Cardiac muscle cell (in vitro differentiated cells and primary cell): ENCODE measurements at places on chromosomes 13 and 19.

- no peak for DNase-seq
Measured at GRCh38 chr13:39960191-39960590, 304.7 kb downstream of the COG6 start.

- no peak for DNase-seq
Measured at GRCh38 chr13:112510987-112511685, 76.8 kb downstream of the TUBGCP3 start.

- DNase-seq: no peak
Measured at GRCh38 chr13:26509491-26509890, 48.0 kb upstream of the WASF3 start.

- no peak for DNase-seq
Measured at GRCh38 chr19:51001515-51001914, at the start of gene KLK8. KLK8 (minus strand) TSS chr19:51001604; CDS start chr19:51001167, 437 bp downstream.

GRCh38 chr13:51769455-51770127 lies 34.4 kb downstream of the DHRS12 start:
- no peak for DNase-seq

DNA sequence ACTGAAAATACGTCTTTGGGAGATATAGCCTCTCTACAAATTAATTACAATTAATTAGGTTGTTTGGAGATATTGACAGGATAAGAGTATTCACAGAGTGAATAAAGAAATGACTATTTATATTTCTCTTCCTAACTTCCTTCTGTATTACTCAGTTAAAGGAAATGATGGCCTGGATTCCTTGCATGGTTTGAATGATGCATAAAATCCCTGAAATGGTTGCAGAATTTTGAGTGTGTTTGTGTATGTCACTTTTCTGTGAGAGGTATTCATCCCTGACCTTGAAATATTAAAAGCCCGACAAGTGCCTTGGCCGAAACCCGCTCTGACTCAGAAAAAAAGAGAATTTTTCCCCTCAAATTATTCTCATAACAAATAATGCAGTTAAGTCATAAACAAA lies 90.0 kb downstream of the PDS5B start:
- DNase-seq: no peak

DNA sequence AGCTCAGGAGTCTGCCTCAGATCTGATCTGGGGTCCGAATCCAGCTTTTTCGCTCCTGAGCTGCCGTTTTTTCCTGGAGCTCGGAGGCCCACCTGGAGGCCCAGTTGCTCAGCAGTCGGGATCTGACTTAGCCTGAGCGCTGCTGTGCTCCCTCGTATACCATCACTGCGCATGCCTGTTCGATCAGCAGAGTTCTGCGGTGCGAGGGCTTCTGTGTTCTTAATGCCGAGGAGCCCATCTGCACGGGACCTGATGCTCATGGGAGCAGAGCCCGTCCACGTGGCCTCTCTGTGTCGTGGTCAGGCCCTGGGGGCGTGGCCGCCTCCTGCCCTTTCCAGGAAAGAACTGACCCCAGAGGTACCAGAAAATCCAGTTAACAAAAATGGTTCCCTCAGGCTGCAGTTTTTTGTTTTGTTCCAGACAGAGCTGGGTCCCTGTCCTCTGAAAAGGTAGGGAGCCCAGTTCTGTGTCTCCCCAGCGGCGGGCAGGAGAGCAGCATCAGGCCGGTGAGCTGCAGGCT lies 57.4 kb downstream of the MCF2L start:
- no peak for DNase-seq

- no peak for DNase-seq
Measured at GRCh38 chr19:38182536-38183210, 41.3 kb downstream of the DPF1 start.

- DNase-seq: no peak
Measured at GRCh38 chr13:46864941-46865340, 31.9 kb downstream of the HTR2A start.

DNA sequence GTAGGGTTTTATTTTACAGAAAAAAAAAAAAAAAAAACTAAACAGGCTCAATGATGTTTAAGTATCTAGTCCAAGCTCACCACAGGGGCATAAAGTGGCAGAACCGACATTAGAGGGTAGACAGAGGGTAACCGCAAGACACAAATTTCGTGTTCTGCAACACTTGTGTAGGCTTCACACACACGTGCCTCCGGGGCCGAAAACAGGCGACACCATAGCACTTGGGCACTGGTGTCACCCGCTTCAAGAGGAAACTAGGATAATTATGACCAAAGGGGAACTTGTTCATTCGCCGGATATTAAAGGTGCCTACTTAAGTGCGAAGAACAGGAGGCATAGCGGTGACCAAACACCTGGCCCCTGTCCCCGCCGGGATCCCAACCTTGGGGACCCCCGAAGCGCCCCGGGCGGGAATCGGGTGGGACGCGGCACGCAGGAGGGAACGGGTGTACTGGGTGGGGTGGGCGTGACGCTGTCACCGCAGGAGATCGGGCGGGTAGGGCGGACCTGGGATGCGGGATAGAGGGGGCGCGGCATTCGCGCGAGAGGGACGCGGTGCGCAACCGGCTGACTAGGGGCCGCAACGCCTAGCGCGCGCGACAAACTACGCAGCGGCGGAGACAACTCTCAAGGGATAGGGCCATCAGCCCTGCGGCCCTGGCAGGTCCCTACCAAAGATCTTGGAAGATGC lies 558 bp downstream of the MZT1 start:
- peak; percentile 17 for DNase-seq

DNA sequence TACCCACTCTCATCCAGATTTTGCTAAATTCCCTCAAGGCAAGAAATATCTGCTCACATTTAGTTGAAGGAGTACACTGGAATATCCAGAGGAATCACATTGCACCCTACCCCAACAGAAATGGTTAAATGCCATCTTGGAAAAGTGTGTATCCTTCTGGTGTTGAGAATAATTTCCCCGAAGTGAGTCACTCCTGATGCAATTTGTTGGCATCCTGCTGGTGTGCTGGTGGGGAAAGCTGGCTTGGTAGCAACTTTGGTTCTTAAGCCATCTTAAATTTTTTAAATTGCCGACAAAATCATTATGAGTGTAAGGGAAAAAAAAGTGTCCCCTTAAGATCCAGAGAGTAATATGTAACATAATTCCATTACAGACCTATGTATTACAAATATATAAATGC lies 337.3 kb upstream of the DACH1 start:
- no peak for DNase-seq

- no peak for DNase-seq
Measured at GRCh38 chr13:44805585-44805984, 183.7 kb downstream of the NUFIP1 start.

DNA sequence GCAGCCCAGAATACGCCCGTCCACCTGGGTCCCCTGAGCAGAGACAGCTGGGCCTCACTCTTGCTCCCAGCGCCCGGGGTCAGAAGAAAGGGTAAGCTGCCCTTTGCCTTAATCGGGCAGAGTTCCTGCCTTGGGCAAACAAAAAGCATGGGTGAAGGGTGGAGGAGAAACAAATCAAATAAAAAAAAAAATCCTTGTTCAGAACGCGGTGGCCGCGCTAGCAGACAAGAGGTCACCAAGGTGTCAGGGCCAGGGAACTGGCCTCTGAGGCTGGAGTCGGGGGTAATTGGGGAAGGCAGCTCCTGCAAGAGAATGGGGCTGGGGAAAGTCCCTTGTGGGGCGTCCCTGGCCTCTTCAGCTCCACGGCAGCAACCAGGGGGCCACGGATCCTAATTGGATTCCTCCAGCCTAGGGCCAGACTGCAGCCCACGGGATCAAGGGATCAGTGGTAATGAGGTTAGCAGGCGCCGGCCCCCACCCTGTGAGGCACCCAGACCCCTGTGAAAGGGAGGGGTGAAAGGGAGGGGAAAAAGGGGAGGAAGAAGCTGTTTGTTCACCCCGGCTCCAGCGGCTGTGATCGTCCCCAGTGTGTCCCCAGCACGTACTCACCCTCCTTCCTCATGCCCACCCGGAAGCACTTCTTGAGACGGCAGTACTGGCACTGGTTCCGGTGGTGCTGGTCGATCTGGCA lies 5.5 kb downstream of the NR2F6 start:
- DNase-seq: no peak

- no peak for DNase-seq
Measured at GRCh38 chr19:791007-791566, 6.2 kb upstream of the PTBP1 start.

- no peak for DNase-seq
Measured at GRCh38 chr13:112879283-112879833, 89.7 kb upstream of the MCF2L start.

GRCh38 chr19:17341386-17341785 lies 4.0 kb downstream of the GTPBP3 start:
- no peak for DNase-seq

DNA sequence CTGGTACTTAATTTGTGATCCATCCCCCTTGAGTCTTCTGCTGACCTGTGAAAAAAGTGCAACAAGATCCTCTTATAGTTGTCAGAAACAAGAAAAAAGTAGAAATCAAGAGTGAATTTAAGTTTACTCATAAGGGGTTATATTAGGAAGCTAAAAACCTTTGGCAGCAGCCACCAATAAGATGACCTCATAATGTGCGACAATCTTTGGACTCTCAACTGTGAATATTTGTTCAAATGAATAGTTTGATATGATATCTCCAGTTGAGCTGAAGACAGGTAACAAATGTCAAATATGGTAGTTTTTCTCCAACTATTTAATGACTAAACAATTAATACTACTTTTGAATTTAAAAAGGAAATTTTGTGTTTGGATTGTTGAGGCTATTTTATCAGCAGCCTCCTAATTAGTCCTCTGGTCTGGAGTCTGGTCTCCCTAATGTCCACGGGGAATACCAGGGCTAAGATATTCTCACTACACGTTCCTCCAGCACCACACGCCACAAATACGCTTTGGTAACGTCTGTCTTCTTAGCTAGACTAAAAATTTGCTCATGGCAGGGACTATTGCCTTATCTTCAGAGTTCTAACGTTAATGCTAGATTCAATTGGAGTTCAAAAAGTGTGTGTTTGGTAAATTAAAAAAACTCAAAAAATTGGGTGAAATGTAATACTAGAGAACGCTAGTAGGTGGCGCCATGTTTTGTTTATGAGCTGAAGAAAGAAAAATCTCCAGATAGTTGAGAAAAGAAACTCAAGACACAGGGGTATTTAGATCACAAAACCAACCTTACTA lies 51.0 kb upstream of the PDX1 start:
- peak; percentile 6 for DNase-seq

GRCh38 chr13:100988921-100989320 lies 314.3 kb upstream of the TMTC4 start:
- no peak for DNase-seq

DNA sequence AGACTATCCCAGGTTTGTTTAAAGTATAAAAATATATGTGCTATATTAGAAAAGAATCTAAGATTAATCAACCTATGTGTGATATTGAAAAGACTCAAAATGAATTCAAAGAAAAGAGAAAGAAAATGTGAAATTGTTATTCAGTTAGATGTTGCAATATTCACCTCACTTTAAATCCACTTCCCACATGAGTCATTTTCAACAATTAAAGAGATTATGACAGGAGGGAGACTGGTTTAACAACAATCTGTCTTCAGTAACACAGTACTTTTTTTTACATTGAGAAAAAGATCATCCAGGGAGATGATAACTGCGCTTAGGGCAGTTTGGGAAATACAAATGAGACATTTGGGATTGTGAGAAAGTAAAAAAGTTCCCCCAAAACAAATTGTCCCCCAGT lies 1246.2 kb downstream of the SLITRK1 start:
- DNase-seq: peak; percentile 28

- DNase-seq: peak; percentile 67
Measured at GRCh38 chr13:106381091-106381490, 154.4 kb downstream of the EFNB2 start.

GRCh38 chr19:10190026-10190425 lies 4.7 kb downstream of the DNMT1 start:
- no peak for DNase-seq

DNA sequence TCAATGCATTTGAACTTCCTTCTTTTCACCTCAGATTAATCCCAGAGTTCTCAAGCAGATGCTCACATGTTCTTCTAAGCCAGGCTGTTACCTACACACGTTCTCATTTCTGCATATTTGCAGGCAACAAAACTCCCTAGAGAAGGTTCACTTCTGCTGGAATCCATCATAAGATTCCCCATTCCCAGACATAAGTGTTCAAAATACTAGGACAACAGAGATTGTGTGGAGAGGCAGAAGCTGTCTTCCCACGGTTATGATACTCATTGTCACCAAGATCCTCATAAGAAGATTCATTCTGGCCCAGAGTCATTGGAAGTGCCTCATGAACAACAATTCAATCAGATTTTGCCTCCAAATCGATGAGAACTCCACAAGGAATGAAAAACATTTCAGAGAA lies 931.6 kb upstream of the MIR17HG start:
- no peak for DNase-seq

GRCh38 chr19:40683437-40683836 lies 7.0 kb downstream of the NUMBL start:
- no peak for DNase-seq

DNA sequence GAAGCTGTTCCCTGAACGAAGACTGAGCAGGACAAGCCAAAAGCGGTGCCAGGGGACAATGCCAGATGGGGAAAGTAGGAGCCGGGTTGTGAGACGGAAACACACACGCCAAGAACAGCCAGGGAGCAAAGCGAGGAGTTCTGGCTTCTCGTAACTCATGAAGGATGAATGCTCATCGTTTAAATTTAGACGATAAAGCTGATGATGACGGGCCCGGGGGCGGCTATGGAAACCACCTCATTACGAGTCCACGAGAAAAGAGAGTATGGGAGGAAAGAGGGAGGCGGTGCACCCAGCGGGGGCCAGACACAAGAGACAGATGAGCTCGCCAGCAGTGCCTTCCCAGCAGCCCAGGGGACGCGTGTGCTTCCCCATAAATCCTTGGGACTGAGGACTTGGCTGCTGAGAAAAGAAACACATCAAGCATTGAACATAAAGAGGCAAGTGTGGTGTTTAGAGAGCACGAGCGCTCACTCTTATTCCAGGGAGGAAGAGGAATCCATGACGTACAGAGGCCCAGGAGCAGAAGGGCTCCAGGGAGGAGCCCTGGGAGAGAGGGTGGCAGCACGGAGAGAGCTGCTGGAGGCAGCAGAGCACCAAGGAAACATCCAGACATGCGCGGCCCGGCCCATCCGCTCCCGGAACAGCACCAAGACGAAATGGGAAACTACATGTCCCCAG lies 70.7 kb downstream of the EPS15L1 start:
- DNase-seq: no peak

DNA sequence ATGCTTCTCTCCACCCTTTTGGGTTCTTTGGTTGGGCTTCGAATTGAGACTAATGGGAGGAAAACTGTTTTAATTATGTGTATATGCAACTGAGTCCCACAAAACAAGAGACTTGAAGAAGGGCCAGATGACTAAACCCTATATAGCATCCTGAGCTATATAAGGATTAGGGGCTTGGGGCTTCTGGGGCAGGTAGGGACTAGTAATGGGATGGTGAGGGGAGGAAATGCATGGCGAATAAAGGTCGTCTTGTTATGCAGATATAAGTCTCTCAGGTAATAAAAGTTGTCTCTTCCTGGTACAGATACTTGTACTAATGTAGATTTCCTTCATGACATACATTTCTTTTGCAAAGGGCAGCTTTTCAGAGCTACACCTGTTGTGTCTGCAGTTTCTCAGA lies 2.8 kb upstream of the SLC7A9 start:
- no peak for DNase-seq
